ENCODE measurements at places on chromosomes 3 and 15.
A peak's percentile ranks its signal among the peaks of the same experiment; 100 is the strongest.

GRCh38 chr15:43070249-43070648 is 35.6 kb downstream of the UBR1 start:
- DNase-seq = no peak

- no peak for DNase-seq
Measured at GRCh38 chr3:115611630-115612029, 11.7 kb upstream of the GAP43 start.

DNA sequence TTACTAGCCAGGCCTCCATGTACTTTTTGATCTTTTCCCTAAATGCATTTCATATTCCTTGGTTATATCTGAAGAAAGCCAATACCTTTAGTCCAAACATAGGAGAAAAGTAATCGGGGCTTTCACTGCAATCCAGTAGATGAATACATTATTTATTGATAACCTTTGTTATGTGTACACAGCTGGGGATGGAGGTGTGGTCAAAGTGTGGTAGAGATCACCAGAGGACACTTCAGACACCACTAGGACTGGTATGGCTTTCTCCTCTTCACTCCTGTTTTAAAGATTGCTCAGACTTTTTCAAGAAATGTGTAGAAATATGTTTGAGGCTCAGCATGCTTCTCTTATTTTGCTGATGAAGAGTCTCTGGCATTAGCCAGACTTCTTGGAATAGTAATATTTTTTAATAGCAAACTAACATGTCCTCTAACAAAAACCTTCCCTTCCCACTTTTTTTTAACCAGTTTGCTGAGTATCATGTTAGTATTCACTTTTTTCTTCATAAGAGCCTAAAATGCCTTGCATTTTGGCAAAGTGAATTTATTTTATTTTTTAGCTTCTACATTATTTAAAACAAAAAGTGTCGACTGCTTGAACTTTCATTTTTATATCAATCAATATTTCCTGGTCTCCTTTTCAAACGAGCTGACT is 65.6 kb upstream of the MBNL1 start:
- DNase-seq = no peak

- peak; percentile 52 for DNase-seq
Measured at GRCh38 chr15:92377083-92377789, 16.4 kb upstream of the ST8SIA2 start.

Data from fibroblast of skin of right biceps (primary cell).